Common myeloid progenitor, CD34-positive (primary cell): ENCODE measurements at places on chromosomes 6 and 20.

DNA sequence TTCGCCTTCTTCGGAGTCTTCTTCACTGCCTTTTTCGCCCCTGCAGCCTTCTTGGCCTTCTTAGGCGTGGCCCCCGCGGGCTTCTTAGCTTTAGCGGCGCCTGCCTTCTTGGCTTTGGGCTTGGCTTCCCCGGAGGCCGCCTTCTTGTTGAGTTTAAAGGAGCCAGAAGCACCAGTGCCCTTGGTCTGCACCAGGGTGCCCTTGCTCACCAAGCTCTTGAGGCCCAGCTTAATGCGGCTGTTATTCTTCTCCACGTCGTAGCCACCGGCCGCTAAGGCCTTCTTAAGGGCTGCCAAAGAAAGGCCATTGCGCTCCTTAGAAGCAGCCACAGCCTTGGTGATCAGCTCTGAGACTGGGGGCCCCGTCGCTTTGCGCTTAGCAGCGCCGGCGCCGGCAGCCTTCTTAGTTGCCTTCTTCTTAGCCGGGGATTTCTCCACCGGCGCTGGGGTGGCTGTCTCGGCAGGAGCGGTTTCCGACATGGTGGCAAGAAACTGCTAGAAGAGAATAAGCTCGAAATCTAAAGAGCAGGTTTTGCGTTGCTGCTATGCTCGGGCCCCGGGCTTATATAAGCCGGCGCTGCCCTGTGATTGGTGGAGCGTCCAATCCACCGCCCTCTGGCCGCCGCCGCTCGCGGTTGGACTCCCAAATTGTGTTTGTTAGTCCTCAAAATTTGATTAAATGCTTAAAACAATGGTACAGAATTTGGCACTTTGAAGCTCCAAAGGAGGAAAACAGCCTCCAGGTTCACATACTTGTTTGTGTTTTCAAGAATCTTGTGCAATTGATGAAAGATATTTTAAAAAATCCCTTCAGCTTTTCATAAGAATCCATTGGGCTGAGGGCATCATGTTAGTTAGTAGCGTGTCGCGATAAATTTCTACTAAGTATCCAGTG lies 44.9 kb downstream of the OR2B2 start:
- peak; percentile 79 for DNase-seq

GRCh38 chr6:76681781-76682180 lies 609.3 kb upstream of the IMPG1 start:
- no peak for DNase-seq

GRCh38 chr6:56850626-56851025 lies 104.3 kb upstream of the BEND6 start:
- no peak for DNase-seq

DNA sequence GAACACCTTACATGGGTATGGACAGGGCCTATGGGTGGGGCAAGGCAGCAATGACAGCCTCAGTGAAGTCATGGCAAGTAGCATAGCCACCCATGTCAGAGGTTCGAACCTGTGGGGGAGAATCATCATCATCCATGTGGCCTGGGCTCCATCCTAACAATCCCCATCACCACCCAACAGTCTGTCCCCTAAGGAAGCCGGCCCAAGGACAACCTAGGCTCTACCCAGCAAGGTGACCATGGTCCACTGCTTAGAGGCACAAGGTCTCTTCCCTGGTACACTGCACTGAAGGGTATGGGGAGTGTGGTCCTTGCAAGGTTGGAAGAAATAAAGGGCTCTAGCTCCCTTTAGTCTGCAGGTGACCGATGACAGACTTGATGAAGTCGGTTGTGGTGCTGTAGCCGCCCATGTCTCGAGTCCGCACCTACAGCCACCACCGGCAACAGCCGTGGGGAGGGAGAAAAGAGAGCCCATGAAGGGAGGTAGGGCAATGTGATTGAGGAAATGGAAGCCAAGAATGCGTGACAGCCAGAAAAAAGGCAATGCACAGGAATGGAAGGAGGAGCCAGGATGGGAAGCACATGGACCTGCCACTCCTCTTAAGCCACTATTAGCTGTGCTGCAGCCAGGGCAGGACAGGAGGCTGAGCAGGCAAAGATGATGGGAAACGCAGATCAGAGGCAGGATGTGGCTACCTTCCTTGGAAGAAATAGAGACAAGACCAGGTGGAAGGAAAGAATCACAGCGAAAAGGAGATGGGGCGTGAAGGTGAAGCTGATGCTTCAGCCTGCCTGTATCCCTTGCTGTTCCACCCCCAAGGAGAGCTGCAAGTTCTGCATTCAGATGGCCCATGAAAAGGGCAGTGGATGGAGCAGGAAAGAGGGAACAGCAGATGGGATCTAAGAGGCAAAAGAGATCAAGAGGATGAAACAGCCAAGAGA lies 5.3 kb downstream of the IDH3B start:
- no peak for DNase-seq

- no peak for DNase-seq
Measured at GRCh38 chr6:30073489-30074235, 1.9 kb downstream of the RNF39 start.

DNA sequence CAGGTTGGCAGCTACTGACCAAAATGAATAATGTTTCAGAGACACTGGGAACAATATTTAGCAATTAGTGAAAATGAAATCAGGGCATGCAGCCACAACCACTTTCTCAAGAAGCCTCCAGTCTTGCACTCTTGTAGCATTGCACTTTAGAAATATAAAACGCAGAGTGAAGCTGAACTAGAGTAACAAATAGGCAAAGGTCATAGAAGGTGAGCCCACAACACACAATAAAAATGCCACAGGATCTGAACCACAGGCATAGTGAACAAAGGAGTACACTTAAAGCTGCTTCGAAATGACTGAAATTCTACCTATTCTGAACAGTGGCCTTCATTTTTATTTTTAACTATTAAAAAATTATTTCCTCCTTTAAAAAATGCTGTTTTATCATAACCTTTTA lies 25.0 kb downstream of the DDO start:
- DNase-seq, result peak; percentile 41
